ENCODE measurements at places on chromosomes 16 and 17.
A peak's percentile ranks its signal among the peaks of the same experiment; 100 is the strongest.

DNA sequence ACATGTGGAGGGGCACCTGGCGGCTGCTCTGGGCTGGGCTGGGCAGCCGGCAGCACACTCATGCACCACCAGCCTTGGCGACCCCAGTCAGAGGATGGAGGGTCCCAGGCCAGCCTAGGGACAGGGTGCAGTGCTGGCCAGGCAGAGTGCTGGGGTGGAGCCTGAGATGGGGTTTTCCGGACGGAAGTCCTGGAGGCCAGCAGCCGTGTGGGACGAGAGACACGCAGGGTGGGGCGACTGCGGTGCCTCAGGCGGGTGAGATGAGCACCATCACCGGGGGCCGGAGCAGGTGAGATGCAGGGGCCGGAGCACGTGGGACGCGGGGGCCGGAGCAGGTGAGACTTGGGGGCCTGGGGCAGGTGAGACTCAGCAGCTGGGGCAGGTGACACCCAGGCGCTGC lies 55.2 kb downstream of the LMF1 start:
- DNase-seq = no peak

GRCh38 chr16:77046206-77046605 lies 144.8 kb upstream of the MON1B start:
- DNase-seq = no peak

DNA sequence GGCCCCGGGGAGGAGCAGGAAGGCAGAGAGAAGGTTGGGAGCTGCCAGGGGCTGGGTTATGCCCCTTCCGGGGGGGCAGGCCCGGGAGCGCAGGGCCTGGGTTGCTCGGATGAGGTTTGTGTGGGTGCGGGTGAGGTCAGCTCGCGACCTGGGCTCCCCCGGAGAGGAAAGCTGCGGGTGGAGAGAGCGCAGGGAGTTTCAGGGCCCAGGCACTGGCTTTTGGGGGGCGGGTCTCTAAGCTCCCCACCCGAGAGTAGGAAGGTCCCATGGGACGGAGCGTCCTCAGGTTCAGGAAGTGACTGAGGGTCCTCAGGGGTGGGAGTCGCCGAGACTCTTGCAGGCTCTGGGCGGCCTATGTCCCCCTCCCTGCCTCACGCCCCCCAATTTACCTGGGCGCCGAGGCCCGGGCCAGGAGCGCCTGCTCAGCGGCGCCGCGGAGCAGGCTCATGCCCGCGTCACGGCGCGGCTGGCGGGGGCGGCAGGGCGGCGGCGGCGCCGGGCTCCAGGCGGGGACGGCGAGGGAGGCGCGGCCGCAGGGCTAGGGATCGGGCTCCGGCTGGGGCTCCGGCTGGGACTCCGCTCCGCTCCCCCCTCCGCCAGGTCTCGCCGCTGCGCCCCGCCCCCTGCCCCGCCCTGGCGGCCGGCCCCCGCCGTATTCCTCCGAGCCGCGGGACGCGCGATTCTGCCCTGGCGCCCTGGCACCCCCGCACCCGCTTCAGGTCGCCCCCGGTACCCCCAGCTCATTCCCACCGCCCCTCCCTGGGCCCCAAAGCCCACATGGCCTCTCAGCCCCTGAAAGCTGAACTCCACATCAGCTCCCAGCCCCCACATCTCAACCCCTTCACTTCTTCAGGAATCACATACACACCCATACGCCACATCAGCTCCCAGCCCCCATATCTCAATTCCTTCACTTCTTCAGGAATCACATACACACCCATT lies at the start of gene DOK4:
Gene DOK4 (minus strand): TSS at position 578 of the 942 bp plus-strand sequence. CDS start 6,986 bp downstream, outside the sequence.
- DNase-seq = peak; percentile 58

- DNase-seq = peak; percentile 84
These were observed 131.6 kb upstream of the PLCG2 start for GRCh38 chr16:81647527-81647926.

DNA sequence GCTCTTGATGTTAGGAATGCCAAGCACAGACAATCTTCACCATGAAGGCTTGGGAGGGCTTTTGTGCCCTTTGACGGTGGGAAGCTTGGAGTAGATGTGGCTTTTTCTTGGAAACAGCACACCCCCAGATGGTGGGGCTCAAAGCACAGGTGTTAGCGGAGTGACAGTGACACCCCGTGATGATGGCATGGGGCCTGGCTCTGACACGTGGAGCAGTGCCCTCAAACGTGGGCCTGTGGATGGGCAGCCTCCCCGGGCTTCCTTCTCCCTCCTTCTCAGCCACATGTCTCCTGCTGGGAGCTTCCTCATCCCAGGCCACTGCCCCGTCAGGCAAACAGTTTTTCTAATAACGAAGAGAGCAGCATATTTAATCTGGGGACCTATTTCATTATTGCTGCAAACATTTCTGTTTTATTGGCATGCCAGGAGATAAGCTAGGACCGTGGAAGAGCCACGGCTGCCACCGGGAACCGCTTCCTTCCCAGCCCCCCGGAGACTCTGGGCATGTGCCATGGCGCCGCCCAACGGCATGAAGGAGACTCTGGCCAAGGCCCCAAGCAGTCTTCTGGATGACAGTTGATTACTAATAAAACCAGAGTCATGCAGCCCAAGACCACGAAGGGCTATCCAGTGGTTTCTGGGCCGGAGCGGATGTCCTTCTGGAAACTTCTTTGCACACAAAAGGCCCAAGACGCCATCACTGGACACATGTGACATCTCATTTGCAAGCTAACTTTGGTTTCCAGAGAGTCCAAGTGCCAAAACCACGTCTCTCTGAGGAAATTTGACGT lies 280.3 kb upstream of the FOXF1 start:
- DNase-seq = no peak

DNA sequence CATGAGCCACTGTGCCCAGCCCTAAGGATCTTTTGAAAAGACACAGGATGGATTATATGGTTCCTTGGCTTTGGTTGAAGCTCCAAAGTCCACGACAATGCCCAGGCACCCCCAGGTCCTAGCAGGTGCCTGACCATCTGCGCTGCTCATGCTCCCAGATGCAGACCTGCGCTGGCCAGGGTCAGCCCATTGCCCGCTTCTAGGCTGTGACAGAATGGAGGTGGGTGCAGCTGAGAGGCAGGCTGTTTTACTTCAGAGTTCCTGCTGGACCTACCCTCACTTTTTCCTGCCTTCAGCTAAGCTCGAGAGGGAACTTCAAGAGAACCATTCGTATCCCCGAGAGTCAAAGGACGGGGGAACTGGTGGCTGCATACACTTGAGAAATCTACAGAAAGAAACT lies 60.5 kb downstream of the AMFR start:
- DNase-seq = no peak

GRCh38 chr17:36001110-36001771 lies at the start of gene CCL15:
TSS of gene CCL15 (minus strand) at chr17:36001553. CDS start at chr17:36001492, 61 bp downstream.
- no peak for DNase-seq

GRCh38 chr16:15464401-15465186 lies 30.2 kb downstream of the BMERB1 start:
- peak; percentile 22 for DNase-seq

- no peak for DNase-seq
These were observed 171.1 kb downstream of the CDH11 start for GRCh38 chr16:64950731-64951130.

GRCh38 chr16:55039511-55039910 lies 108.8 kb downstream of the IRX5 start:
- no peak for DNase-seq

DNA sequence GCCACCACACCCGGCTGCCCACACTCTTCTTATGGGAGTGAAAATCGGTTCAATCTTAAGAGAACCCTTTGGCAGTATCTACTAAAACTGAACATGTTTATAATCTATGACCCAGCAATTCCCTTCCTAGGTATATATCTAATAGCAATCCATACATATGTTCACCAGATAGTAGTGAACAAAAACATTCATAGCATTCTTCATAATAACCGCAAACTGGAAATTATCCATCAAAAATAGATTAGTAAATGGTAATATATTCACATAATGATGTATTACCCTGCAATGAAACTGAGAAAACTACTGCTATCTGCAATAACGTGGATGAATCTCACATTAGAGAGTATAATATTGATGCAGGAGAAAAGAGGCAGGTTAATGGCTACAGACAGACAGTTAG lies 23.1 kb downstream of the COPRS start:
- no peak for DNase-seq

DNA sequence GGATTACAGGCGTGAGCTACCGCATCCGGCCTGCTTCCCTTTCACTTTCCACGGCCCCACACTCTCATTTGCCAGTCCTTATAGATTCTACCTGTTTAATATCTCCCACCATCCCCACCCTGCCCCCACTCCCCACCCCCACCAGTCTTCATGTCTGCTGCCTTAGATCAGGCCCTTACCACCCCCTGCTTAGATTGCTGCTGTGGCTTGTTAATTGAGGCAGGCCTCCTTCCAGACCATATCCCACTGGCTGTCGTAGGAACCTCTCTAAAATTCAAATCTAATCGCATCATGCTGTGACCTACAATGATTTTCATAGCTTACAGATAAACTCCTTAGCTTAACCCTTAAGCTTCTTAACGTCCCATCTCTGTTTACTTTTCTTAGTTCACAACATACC lies 4.9 kb downstream of the IQCK start:
- DNase-seq = no peak

GRCh38 chr16:81495321-81496234 lies 51.0 kb downstream of the CMIP start:
- DNase-seq = no peak

DNA sequence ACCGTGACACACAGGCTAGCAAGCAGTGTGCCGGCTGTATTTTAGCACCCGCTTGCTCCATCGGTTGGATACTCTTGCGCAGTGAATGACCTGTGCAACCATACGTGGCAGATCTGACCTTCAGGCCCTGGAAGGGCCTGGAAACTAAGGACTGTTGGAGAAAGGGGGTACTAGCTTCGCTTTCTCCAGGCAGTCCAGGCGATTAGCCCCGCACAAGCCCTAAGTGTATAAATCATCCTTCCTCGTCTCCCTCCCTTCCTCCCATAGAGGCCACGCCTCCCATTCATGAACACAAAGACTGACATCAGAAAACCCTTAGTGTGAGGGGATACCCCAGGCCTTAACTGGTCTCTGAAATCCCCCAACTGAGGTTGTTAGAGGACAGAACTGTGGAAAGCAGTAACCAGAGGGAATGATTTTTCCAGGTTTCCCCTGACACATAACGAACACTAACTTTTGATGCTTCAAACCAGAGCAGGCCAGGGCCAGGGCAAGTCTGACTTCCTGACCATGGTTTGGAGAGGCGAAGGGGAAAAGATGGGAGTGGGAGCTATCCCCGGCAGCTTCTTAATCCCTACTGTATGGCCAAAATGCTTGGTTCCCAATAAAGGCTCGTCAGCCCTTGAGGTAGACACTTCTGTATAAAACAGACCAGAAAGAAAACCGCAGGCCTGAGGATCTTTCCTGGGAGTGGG lies 1.4 kb upstream of the DYNLL2 start:
- no peak for DNase-seq

DNA sequence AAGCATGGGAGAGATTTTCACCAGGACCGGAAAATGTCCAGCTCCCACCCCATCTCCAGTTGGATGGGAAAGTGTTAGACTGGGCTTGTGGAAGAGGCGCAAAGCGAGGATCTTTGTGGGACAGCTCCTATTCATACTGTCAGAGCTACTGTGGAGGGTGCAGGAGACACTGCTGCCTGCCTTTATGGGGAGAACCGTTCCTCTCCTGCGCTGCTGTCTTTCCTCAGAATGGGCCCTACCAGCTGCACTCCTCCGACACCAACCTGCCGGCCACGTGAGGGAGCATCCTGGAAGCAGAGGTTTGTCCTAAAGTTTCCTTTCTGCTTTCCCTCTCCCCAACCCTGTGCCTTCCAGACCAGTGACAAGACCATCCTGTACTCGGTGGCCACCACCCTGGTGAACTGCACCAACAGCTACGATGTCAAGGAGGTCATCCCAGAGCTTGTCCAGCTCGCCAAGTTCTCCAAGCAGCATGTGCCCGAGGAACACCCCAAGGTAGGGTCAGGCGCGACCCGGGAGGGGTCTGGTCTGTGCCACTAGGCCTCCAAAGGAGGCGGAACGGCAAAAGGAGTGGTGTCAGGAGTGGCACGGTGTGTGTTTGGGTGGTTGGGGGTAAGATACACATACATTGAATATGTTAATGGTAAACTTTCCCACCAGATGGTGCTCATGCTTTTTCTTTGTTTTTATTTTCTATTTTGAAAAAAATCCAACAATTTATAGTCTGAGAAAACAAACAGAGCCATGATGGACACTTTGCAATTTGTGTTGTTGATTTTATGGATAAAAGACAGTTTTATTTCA lies 23.0 kb downstream of the SLC35G3 start:
- peak; percentile 15 for DNase-seq

DNA sequence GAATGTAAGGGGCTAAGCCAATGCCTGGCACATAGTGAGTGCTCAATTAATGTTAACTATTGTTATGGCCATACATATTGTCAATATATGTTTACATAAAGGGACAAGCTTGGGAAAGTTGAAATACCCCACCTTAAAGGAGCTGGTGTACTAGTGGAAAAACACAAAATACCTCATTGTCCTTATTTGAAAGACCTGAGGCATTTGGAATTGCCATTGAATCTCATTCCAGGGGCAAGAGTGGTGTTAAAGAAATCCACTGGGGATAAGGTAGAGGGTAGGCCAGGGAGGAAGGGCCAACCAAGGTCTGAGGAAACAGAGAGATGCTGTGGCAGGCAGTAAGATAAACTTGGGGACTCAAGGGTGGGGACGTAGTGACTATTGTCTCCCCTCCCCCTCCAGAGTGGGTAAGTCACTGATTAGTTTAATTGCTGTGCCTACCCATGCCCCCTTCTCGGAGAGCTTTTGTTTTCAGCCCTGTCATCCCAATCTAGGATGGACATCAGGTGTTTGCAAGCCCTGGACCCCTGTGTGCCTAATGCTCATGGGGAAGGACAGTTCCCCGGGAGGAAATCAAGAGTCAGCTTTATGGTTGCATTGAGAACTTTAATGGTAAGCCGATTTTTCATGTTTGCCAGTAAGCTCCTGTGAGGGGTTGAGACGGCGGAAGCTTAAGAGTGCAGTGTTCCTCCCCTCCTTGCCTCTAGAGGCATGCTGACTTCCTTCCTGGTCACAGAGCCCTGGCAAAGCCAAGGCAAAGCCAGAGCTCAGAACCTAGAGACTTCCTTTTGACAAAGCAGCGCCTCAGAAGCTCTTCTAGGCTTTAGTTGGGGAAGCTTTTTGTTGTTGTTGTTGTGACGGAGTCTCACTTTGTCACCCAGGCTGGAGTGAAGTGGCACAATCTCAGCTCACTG lies 2.5 kb upstream of the HEATR9 start:
- no peak for DNase-seq

GRCh38 chr17:76947771-76948170 lies 79.6 kb downstream of the MGAT5B start:
- DNase-seq = no peak

- no peak for DNase-seq
These were observed 254.8 kb upstream of the TBX2 start for GRCh38 chr17:61144617-61145564.

- no peak for DNase-seq
These were observed 441.8 kb downstream of the HS3ST4 start for GRCh38 chr16:26133416-26134093.
